ENCODE measurements at places on chromosomes 7 and 10.

GRCh38 chr10:114758331-114758730 lies 63.2 kb upstream of the FHIP2A start:
- DNase-seq, result no peak

DNA sequence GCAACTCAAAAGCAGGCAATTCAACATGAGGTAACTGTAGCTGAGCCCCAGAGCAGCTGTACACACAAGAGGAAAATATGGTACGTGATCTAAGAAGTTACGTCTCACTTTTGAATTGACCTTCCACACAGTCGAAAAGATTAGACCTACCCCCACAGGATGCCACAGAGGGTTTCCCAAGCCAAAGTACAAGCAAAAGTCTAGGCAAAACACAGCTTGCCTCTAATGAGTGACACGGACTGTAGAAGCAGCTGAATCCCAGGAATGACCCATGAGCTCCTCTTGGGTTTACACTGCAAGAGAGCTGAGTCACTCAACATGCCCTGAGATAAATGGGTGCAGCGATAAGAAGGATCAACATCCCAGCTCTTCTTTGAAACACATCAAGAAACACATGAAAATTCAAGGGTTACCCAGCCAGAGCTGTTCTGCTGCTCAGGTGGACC lies 9.8 kb downstream of the CREB3L2 start:
- no peak for DNase-seq

DNA sequence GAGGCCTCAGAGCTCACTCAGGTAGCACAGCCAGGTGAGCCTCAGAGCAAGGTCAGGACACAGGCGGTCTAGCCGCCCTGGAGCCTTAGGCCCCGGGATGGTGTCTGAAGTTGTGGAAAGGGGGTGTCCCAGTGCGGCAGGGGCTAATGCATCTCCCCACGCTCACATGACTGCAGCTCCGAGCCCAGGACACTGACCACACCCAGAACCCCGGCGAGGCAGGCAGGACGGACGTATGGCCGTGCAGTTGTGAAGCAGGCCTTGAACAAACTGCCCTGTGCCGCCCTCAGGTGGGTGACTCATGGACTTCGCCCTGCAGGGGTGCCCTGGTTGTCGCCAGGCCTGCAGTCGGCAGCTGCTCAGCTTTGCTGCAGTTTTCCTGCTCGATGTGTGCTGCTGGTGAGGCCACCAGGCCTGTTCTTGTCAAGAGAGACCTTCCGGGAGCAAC lies 5.0 kb upstream of the PRKAR1B start:
- no peak for DNase-seq

DNA sequence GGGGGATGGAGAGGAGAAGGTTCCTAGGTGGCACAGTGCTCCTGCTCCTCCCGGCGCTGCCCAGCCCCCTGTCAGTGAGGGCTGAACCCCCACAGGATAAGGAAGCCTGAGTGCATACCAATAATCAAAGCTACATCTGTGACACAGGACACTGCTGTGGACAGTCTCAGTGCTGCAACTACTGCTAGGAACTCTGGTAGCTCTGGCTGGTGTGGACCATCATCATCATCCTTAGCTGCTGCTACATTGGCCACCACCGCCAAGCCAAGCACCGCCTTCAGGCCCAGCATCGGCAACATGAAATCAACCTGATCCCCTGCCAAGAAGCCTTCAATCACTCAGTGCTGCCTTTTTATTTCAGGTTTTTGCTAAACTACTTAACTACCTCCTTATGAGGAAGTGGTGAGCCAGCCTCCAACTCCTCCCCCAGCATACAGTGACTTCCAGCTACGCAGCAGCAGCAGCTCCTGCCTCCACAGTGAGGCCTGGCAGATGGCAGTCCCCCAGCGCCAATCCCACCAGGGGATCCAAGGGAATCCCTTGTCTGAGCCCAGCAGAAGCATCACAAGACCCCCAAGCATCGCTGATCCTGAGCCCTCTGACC lies 32.1 kb upstream of the SLC26A4 start:
- DNase-seq, result no peak
